Hematopoietic multipotent progenitor cell treated with erythropoietin and hydrocortisone succinate and interleukin-3 and kit ligand, for 15 days (in vitro differentiated cells): ENCODE measurements at places on chromosomes 2 and 18.

DNA sequence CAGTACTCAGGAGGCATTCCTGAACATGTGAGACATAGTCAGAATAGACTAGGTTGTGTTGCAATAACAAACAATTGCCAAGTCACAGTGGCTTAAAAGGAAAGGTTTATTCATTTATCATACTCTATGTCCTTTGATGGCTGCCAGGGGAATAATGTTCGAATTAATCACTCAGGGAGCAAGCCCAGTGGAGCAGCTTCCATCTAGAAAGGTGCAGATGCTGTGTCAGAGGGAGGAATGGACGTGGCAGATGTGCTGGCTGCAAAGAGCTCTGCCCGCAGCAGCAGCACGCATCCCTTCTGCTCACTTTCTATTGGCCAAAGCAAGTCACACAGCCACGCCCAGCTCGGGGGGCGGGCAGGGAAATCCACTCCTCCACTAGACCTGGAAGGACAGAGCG is 105.9 kb upstream of the AQP4 start:
- DNase-seq = no peak

DNA sequence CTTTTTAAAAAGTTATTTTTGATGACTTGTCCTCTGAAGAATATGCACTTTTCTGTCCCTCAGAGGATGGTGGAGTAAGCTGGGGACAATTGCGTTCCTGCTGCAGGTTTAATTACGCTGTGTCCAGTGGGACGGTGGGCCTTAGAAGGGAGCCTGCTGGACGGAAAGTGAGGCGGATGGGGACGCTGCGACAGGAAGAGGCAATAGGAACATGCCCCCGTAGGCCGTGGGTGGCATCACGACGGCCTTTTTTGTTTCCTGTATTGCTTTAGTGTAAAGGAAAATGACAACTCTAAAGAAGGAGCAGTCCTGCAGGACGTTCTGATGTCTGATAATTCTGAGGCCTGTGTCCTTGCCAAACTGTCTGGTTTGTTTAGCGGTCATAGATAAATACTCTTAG is 121.6 kb downstream of the NFATC1 start:
- DNase-seq = peak; percentile 25

GRCh38 chr2:85791704-85792565 is 38.1 kb downstream of the ATOH8 start:
- DNase-seq = no peak

DNA sequence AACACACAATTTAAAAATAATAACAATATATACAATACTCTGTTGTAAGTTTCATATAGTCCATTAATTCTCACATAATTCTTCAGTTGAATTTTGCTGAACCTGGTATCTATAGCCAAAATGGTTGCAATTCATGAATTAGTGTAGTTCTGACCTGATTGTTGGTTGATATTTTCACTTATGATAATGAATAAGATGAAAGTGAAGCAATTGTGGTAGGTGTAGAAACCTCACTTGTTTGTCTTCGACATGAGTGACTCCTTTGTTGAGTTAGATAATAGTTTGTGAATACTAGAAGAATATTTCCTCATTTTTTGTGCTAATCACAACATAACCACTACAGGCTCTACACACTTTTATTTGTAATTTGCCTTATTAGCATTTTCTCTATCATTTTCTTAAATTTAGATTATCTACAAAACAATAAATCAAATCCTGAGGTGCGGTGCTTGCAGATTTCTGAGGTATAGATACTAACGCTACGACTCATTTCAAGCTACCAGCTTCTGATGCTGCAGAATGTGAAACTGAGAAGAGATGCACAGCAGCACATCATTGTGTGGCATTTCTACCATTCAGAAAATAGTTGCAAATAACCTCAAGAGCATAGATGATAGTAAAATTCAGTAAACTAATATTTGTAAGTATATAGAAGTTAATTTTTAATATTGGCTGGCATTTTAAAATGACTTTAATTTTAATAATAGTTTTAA is 117.9 kb downstream of the KCNH7 start:
- no peak for DNase-seq

DNA sequence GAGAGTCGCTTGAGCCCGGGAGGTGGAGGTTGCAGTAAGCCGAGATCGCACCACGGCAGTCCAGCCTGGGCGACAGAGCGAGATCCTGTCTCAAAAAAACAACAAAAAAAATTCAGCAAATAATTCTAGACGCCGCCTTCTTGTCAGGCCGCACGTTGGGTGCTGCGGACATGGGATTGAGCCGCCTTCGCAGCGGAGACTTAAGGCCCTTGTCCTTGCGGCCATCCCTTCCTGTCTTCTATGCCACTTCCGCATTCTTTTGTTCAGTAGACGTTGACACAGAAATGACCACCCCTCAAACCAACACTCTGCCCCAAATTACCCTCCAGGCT is 15.8 kb downstream of the PTPN18 start:
- no peak for DNase-seq

GRCh38 chr2:54260241-54260595 is 4.2 kb upstream of the TSPYL6 start:
- no peak for DNase-seq

- DNase-seq = no peak
Observed at GRCh38 chr2:36807223-36807886, 110.8 kb downstream of the VIT start.
